Renal cortex interstitium (tissue), 15 donors: ENCODE measurements at places on chromosomes 3 and 15.

GRCh38 chr15:40762919-40763800, 708 bp upstream of the GCHFR start:
- no peak for DNase-seq

DNA sequence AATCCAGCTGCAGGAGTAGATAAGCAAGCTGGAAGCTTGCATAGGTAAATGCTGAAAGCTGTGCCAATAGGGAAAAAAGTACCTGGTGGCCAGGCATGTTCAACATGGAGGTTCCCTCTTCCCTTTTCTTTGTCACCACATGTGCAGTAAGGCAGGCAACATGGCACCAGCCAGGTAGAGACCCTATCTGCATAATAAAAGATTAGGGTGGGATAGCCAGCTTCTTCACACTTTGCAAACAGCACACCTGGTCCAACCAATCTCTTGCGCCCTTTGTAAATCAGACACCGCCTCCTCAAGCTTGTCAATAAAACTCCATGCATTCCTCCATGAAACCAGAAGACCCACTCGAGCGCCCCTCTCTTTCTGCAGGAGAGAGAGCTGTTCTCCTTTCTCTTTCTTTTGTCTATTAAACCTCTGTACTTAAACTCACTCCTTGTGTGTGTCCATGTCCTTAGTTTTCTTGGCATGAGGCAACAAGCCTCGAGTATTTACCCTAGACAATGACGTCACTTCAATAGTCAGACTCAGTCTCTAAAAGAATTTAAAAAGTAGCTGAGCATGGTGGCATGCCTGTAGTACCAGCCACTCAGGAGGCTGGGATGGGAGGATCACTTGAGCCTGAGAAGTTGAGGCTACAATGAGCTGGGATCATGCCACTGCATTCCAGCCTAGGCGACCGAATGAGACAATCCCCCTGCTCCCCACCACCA, 256.3 kb downstream of the SCAPER start:
- DNase-seq = no peak

- no peak for DNase-seq
Observed at GRCh38 chr3:46926039-46926438, 48.5 kb downstream of the PTH1R start.

DNA sequence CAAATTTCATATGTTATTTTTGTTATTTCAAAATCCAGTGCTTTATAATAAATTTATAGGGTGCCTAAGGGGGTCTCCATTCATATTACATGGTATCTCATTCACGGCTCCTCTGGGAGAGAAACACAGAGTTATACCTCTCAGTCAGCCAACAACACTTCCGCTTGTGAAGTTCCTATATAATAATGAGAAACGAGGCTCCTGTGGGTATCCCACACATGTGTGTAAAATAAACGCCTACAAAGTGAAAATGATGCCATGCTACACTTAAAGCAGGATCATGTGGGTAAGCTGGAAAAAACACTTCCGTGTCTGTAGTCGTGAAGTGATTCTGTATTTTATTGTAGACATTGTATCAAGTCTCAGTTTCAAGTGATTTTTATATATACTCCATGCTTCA, 218.8 kb upstream of the ICE2 start:
- no peak for DNase-seq

GRCh38 chr15:68508485-68509189, 70.2 kb upstream of the CORO2B start:
- DNase-seq = no peak

DNA sequence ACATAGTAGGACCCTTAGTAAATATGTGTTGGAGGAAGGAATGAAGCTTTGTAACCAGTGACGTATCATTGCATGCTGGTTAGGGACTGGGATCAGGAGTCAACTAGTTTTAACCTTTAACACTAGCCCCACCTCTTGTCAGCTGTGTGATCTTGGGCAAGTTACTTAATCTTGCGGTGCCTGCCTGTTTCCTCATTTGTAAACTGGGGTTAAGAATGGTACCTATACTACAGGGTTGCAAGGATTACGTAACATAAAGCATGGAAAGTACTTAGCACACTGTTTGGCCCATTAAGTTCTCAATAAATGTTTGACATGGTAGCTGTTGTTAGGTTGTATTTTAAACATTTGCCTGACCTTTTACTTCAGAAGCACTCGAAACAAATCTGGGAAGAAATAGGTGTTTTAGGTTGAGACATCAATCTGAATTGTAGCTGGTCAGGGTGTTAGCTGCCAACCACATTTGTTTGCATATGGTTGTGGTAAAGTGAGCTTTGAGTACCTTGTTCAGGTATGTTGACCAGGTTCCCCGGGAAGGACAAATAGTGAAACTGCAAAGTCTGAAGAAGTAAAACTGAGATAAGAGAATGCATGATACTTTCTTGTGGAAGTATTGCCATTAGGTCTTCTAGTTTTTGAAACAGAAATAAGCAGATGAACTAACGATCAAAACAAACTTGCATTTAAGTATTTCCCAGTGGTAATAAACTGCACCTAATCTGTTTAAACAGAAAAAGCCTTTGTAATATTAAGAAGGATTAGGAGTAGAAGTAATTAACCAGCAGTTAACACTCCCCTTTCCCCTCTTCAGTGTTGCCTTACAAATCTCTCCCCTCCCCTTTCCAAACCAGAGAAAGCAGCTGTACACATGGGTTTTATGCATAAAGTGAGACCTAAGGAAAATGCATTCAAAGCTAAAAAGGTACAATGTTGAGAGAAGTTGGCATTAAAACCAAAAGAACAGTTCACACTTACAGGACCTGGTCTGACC, 25.8 kb upstream of the SCAANT1 start:
- DNase-seq = no peak

DNA sequence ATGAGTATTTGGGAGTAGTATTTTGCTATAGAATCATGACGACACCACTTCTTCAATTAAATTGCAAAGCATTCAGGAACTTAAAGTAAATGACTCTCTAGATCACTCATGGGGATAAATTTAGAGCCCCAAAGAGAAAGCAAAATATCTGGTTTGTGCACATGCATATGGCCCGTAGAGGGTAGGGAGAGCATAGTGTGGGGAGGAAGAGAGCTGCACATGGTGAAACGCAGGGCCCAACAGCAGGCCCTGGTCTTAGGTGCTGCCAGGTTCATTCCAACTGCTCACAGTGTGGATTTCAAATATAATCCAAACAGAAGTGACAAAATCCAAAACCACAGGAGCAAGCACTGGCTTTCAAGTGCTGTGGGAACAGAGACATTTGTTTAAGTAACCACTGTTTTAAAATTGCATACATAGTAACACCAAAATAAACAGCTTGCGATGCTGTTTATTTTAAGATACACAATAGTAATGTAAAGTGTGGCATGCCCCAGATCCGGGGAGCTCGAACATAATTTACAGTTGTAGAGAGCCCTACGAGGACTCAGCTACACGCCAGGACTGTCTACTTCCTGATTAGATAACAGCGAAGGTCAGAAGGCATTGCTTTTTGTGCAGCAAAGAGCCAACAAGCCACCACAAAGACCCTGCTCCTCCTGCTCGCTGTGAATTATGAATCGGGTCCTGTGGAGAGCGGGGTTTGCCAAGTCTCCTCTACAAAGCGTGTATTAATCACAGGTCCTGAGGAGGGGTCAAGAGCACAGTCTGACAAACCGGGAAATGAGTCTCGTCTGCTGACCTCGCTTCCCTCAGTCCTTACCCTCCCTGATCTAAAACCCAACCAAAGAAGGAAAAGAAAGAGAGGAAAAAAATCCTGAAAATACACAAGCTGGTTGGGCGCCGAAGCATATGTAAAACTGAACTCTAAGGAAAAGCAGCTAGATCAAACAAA, 80.6 kb downstream of the MEIS2 start:
- no peak for DNase-seq

- DNase-seq = no peak
Observed at GRCh38 chr3:181693280-181693679, 18.4 kb upstream of the SOX2 start.

DNA sequence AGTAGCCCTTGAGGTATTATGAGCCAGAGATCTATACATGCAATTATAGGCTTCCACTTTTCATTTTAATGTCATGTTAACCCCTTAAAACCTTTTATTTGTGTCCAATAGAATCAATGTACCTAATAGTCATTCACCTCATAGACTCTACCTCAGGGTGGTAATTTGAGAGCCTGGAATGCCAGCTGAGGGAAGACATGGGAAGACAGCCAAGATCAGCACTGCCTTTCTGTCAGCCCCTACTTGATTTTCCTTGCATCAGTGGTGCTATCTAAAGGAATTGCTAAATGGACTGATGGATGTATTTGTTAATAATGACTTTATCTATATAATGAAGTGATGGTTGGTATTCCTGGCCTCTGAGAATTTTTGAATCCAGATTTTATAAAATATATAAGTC, 113.3 kb upstream of the GBE1 start:
- no peak for DNase-seq

- no peak for DNase-seq
Observed at GRCh38 chr15:84976746-84977345, 4.8 kb upstream of the PDE8A start.

DNA sequence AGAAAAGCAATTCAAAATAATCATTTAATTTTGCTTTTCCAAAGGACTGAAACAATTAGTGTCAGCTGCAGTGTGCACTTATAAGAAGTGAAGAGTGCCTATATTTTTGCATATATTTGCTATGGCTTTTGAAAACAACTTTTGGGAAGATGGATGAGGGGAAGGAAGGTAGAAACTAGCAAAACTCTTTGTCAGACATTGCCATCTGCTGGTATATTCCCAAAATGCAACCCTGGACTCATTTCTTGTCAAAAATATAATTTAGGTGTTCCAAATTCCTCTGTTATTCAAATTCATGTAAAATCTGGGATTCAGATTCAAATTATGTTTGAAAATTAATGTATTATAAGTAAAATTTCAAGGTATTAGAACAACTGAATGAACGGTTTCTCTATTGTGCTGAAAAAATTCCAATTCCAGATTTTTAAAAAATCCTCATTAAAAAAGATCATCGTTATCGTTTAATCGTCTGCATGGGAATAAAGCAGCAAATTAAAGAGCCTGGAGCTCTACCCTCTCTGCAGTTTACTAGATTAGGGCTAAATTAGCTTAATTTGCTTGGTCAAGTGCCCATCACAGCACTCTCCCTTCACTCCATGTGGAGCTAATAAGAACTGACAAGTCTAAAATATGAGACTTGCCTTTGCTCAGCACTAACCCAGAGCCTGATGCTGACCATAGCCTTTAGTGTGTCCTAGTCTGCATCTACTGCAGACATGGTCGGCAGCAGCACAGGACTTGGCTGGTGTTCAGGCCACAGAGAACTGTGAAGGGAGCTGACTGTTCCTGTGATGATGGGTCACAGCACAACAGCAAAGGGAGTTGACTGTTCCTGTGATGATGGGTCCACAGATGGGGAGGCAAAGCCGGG, 67.9 kb upstream of the MITF start:
- DNase-seq = no peak

DNA sequence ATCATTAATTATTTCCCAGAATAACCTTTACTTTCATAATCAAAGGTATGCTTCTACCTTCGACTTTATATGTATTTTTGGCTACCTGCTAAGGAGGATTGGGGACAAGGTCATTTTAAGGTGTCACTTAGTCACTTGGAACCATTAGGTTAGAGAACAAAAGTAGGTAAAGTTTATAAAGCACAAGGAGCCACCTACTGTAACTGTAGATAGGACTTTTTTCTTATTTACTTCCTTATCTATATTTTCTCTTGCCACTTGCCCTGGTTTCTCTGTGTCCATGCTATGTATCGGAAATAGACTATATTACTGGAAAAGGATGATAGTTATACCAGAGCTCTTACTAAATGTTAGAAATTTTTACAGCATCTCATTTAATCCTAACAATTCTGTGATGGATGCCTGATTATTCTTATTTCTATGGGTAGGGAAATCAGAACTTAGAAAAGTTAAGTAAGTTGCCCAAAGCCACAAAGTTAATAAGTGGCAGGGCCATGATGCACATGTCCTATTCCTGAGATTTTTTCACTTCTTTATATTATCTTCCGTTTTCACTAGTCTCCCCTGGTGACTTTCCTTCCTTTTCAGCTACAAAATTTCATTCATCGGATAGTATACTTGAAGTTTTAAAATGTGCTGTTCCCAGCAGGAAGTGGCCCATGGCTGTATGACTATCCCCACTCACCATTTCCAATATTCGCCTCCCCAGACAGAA, 132.5 kb downstream of the CMSS1 start:
- no peak for DNase-seq

DNA sequence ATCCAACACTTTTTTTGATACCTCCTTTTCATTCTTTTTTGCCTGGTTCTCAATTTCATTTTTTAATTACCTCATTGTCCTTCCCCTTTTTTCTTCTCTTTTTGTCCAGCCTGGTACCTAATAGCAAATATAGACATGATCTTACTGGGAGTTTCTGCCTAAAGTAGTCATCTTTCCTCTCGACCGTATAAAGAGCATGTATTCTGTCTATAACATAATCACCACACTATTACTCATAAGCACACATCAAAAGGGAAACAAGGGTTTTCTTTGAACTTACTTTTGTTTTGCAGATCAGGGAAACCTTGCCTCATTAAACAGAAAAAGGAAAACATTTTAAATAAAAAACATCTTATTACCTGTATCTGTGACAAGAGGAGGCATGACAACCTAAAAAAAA, 33.0 kb downstream of the FAM98B start:
- DNase-seq = no peak

DNA sequence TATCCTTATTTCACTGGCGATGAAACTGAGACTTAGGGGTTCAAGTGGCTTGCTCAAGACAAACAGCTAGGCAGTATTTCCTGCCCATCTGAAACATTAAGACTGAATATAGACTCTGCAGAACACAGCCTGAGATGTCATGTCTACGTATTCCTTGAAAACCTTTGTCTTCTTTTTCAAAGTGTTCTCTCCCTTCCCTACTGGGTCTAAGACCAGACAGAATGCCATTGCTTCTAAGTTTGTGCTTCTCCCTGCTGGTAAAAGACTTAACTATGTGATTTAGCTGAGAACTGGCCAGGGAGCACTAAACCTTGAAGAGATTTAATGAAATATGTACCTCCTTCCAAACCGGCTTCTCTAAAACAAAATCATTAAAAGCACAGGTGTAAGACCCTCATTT, 9.9 kb downstream of the BCL6 start:
- DNase-seq = no peak
